Mesenteric fat pad (tissue), 1 donor: ENCODE measurements at places on chromosomes 13 and 19. TPM values are rescaled to one million over a fixed set of nuclear protein-coding genes. Genes with fewer than 3 reads are reported as not detected.

The FCGBP gene
- total RNA-seq: 108 TPM

DNA sequence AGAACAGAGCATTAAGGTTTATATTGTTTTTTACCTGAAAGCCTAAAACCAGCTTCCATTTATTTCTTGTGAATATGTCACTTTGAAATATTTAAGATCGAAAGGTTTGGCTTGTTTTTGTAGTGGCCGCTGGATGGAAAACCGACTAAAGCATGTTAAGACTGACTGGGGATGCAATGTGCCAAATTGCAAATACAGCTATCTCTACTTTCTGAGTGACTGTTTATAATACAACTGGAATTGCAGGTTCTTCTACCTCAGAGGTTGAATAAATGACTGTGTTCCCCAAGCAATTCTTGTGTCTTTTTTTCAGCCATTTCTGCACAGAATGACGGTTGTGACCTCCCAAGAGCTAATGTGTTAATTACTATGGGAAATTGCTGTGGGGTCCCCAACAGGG lies 50.0 kb upstream of the TMTC4 start:
- no peak for DNase-seq

The BAX gene
- total RNA-seq: 71.8 TPM

DNA sequence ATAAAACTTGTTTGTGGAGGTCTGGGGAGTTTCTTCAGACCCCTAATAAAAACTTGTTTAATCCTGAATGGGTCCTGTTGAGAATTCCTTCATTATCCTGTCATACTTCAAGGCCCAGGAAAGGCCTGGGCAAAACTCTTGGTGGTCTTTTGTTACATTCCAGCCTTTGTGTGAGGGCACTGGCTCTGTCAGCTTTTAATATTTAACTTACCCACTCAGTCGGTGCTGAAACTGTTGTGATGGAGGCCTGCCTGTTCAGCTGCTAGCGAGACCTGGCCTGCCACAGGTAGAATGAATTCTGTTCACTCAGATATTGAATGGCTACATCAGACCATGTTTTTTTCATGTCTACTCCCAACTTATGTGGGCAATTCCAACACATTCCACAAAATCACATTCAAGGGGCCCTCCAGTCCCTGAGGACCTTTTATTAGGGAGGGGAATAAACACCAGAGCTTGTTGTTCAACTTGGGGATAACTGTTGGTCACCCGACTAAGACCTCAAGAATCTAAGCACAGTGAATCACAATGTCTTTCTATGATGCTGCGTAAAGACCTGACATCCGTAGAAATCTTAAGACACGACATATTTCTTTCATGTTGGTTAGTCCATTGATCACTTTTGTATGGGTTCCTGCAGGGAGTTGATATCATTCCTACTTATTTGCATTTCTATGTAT lies 12.5 kb downstream of the NLRP8 start:
- no peak for DNase-seq

The OR7D2 gene
- not detected for total RNA-seq

- no peak for DNase-seq
Observed at GRCh38 chr13:106391271-106391670, 144.2 kb downstream of the EFNB2 start.

DNA sequence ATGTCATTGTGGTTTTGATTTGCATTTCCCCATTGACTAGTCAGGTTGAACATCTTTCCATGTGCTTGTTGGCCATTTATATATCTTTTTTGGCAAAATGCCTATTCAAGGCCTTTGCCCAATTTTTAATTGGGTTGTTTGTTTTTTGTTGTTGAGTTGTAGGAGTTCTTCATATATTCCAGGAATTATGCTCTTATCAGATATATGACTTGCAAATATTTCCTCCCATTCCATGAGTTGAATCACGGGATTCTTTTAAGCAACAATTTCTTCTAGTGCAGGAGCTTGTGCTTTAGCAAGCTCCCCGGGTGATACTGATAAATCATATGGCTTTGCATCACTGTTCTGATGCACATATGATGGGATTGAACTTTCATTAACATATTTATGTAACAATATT lies 47.0 kb upstream of the FLT1 start:
- no peak for DNase-seq

GRCh38 chr13:50580684-50581305 lies 262.7 kb downstream of the DLEU7 start:
- no peak for DNase-seq

The GIPR gene
- total RNA-seq: 7.1 TPM

The KLF1 gene
- total RNA-seq: not detected

DNA sequence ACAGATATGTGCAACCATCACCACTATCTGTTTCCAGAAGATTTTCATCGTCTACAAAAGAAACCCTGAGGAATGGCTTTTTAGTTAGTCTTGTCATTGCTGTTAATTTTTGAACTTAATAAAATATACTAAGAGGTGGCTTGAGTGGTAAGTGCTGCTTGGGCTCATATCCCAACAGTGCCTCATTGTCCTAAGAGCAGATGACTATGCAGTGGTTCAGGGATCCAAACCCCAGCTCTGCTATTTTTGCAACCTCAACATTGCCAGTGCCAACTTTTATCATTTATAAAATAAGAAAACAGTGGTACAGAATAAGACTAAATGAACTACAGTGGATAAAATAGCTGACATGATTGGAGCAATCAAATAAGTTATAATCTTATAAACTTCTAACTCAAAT lies 123.2 kb upstream of the SLC7A1 start:
- DNase-seq: no peak

- no peak for DNase-seq
Observed at GRCh38 chr13:31982540-31982939, 49.0 kb upstream of the FRY start.

DNA sequence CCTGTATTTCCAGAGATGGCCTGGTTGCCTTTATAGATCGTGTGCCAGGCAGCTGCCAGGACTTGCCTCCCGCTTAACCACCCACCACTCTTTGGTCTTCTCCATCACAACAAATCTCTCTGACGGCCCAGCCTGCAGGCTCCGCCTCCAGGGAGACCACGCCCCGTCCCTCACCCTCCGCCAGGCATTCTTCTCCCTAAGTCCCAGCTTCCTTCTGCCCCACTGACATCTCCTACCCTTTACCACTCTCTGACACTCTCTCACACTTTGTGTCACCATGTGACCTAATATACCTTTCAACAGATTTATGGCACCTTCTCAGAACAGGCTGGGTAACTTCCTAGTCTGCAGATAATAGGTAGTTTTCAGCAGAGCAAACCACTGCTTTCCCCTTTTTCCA lies 95.1 kb downstream of the CAB39L start:
- DNase-seq: no peak

- DNase-seq: no peak
Observed at GRCh38 chr13:106373989-106374572, 161.4 kb downstream of the EFNB2 start.

- no peak for DNase-seq
Observed at GRCh38 chr19:3512562-3513228, 6.6 kb downstream of the FZR1 start.

DNA sequence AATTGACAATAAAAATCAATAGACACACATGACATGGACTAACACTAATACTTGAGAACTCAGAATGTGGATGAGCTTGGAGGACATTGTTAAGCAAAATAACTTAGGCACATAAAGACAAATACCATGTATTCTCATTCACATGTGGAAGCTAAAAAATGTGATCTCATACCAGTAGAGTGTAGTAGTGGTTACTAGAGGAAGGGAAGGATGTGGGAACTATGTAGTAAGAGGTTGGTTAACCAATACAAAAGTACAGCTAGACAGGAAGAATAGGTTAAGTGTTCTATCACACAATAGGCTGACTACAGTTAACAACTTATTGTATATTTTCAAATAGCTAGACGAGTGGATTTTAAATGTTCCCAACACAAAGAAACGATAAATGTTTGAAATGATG lies 415.8 kb upstream of the KLF12 start:
- no peak for DNase-seq

The PROZ gene
- total RNA-seq: not detected

The RNF17 gene
- 0.58 TPM for total RNA-seq

DNA sequence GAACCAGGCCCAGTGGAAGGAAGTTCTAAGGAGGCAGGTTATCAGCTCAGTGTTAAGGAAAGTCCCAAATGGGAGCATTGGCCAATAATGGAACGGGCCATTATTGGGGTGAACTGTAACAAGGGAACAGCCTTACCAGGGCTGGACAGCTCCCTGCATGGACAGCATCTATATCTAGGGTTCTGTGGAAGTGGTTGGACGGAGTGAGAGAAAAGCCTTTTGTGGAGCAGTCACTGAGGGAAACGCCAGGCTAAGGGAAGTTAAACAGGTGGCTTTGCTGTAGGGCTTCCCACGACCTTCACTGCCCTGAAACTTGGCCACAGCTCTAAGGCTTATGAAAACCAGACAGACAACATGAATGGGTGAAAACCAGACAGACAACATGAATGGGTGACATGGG lies 17.0 kb downstream of the POU2F2 start:
- DNase-seq: no peak

DNA sequence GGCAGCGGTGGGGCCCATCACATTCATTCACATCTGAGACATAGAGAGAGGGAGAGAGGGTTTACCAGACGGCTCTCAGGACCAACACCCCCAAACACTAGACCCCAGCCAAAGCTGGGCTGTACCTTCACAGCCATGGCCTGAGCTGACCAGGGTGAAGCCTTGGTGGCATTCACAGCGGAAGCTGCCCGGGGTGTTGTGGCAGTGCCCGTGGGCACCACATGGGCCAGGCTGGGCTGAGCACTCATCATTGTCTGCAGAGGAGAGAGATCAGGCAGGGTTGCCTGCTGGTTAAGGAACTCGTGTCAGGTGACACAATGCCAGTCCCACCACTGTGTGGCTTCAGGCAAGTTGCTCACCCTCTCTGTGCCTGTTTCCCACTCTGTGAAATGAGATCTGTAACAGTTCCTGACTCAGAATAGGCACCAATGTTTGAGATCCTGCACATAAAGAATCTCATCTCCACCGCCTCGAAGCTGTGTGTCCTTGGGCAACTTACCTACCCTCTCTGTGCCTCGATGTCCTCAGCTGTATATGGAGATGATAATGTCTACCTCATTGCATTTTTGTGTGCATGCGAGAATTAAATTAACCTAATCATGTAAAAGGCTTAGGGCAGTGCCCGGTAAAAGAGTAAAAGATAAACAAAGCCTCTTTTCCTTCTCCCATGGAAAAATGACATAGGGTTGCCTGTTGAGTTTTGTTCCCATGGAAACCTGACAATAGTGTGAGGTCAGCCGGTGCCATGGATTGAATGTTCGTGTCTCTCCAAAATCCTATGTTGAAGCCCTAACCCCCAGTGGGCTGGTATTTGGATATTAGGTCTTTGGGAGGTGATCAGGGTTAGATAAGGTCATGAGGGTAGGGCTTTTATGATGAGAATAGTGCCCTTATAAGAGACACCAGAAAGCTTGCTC lies 22.9 kb downstream of the CCL25 start:
- no peak for DNase-seq

- no peak for DNase-seq
Observed at GRCh38 chr13:76425935-76426334, 460.3 kb downstream of the KCTD12 start.
